ENCODE measurements at places on chromosomes 6 and 20.

DNA sequence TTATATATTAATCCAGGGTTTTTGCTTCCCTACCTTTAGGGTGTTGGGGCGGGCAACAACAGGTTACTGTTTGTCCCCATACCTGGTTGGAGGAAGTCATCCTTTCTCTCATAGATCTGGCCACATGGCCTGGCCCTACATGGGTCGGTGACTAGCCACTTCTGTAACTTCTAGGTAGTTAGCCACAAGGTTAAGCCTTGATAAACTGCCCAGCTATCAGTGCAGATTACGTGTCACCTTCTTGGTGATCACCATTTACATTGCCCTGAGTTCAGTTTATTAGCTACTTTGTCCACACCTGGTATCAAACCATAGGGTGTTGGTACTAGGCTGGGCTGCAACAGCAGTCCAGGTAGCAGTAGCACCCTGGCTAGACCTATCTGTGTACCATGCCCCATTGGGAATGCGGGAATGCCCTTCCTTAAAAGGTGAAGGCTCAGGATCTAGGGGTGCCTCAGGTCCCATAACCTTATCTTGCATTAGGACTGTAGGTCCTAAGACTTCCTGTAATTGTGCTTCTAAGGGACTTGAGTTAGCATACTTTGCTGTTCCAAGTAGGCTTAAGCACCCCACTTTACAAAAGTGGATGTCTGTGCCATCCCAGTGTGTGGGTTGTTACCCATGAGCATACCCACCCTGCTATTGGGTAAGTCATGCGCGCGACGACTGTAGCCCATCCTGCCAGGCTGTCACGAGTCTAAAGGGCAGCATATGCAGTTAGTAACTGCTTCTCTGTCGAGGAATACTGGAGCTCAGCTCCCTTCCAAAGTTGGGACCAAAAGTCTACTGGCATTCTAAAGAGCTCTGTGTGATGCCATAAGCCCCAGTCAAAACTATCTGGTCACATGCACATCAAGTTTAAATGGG, 5.2 kb downstream of the ZKSCAN3 start:
- no peak for DNase-seq

- DNase-seq, result no peak
These were observed 363.0 kb upstream of the SOX4 start for GRCh38 chr6:21230536-21230935.

DNA sequence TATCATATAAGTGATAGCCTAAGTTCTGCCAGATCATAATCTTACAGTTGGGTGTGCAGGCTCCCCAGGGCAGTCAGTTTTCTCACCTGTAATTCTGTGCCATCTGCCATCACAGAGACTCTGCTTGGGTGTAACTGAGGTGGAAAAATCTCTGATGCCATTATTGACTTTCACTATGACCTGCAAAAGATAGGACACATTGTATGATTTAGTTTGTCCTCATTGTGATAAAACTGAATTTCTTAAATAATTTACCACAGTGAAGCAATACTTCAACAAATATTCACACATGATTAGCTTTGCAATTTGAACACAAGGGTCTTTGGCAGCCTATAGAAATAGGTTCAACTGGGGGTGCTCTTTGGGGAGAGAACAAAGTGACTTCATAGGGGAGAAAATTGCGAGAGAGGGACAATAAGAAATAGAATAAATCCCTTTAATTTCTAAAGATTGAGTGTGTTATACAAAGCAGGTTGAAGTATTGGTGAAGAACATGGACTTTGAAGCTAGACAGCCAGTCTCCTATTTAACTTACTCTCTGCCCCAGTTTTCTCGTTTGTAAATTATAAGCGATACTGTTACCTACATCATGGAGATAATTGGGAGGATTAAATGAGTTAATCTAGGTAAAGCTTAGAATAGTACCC, 27.3 kb downstream of the FAM229B start:
- no peak for DNase-seq

- peak; percentile 15 for DNase-seq
These were observed 100.5 kb upstream of the SUPT3H start for GRCh38 chr6:45478240-45478639.

DNA sequence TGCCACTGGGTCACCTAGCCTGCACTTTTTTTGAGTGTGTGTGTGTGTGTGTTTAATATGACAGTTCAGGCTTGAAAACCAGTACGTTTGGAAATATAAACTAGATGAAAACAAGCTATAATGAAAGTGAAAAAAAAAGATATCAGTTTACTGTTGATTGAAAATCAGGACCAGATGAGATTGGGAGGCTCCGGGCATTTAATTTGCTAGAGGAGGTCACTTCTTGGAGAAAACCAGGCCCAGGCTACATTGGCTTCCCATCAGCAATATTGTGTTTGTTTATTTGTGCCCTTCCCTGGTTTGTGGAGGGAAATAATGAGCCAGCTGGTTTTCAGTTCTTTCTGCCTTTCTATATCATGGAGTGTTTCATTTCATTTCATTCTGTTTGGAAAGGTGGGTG, 246.6 kb upstream of the JAG1 start:
- DNase-seq, result no peak

DNA sequence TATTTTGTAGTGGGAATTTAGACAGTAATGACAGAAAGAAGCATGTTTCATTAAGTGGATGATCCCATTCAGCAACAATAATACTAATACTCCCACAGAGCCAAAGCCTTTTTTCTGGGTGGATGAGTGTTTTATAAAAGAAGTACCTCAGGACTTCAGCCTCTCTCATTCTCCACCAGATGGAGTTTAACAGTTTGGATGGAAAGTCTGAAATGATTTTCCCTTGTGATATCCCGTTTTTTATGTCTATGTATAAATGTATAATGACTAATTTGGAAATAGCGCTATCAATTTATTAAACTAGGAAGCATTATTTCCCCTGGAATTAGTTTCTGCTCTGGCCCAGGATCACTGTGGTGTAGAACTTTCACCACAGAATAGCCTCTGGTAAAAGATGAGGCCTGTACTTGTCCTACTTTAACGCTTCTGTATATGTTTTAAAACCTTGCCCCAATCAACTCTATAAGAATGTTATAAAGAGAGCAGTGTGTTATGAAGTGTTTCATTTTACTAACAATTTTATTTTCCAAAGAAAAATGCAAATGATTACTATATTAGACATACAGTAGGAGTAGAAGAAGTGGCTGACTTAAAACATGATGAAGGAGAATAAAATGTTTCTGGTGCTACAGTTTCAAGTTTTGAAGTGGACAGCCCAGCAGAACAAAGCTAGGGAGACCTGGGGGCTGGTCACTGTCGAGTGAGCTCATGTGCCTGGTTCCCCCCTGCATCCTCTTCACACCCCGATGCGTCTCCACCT, 135.6 kb downstream of the HIVEP1 start:
- no peak for DNase-seq

DNA sequence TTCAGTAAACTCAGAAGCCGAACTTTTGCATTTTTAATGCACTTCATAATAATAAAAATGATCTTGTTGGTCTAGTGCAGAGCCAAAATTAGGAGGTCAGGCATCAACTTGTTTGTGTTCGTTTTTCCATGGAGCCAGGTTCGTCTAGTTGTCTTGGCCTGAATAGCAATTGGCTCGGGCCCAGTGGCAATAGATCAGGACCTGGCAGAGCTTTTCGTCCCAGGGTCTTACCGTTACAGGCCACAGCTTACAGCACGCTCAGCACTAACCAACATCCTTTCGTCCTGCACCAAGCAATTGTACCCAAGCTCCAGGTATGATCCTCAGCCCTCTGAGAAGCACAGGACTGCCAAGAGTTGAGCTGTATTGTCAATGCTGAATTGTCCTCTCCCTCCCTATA, 240.5 kb upstream of the PLN start:
- no peak for DNase-seq

- DNase-seq, result no peak
These were observed 50.2 kb downstream of the HDAC2 start for GRCh38 chr6:113920663-113921267.

GRCh38 chr6:151054306-151054705, 185.5 kb upstream of the AKAP12 start:
- DNase-seq, result no peak

- no peak for DNase-seq
These were observed 66.4 kb downstream of the SSR1 start for GRCh38 chr6:7246401-7247178.

DNA sequence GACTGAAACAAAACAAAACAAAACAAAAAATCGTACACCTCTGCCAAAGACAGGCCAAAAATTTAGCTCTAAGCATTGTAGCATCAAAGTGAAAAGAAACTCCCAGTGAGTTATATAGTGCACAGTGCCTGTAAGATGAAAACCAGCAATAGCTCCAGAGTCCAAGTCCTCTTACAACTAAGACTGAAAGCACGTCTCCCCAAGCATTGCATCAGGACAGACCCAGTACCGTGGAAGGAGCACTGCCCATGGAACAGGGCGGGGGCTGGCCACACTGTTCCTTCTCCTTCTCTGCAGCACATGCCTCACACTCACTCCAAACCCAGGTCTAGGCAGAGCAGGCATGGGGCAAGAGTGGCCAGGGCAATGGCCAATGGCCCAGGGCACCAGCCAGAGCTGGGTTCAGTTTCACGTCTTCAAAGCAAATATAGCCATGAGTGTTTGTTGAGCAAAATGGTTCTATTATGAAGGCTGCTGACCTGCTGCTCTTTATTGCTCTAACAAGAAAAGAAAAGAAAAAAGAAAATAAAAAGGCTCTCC, 72.2 kb upstream of the PBOV1 start:
- DNase-seq, result no peak

DNA sequence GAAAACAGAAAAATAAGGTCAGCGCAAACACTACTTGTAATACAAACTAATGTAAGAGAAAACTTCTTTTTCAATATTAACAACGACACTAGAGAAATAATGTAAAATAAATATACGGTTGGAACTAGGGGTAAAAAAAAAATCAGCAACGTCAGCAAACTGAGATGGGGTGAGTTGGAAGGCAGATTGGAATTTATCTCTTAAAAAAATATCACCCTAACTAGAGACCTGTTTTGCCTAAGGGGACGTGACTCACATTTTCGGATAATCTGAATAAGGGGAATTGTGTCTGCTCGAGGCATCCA, 705 bp upstream of the UTRN start:
- no peak for DNase-seq

DNA sequence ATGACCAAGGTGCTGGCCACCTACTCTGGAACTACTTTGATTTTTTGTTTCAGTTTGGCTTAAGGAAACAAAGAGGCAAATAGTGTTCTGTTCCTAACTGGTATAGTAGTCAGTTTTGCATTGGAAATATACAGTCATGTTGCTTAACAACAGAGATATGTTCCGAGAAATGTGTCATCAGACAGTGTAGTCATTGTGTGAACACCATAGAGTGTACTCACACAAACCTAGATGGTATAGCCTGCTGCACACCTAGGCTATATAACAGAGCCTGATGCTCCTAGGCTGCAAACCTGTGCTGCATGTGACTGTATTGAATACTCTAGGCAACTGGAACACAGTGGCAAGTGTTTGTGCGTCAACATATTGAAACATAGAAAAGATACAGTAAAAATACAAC, 80.4 kb downstream of the ARID1B start:
- DNase-seq, result no peak

DNA sequence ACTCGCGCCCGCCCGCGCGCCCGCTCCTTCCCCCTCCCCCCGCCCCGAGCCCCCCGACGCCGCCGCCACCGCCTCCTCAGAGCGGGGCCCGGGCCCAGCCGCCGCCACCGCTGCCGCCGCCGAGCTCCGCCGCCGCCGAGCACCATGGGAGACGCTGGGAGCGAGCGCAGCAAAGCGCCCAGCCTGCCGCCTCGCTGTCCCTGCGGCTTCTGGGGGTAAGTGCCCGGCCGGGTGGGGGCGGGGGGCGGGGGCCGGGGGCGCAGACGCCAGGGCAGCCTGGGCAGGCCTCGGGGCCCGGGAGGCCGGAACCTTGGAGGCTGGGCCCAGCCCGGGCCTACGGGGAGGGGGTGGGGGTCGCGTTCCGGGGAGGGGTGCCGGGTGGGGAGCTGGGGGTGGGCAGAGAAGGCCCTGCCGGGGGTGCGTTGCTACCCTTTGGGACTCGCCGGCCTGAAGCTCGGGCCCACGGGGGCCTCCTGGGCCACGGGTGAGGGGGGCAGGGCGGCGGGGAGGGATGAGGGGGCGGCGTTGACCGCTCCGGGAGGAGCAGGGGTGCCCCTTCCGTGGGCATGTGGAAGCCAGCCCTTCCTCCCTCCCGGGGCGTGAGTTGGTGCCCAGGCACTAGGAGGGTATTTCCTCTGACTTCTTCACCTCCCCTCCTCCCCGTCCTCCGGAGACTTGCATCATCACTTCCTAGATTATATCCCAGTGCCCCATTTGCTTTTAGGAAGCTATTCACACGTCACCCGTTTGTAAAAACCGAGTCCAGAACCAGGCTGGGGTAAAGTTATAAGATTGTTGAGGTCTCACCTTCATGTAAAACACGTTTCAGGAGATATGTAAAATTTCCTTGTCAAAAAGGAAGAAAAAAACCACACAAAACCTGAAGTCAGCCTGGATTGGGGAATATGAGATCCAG, 533 bp downstream of the ZFAND3 start:
- DNase-seq, result peak; percentile 68

DNA sequence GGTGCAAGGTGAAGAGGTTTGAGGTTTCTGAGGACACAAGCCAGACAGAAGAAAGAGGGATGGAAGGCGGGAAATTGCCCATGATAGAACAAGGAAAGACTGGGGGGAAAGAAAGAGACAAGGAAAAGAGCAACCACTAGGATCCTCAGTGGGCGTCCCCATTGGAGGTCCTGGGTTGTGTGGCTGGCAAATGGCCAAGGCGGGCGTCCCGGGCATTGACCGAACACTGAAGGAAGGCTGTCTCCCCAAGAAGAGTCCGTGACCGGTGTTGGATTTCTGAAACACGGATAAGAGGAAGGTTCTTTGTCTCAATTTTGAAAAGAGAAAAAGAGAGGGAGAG, 746.6 kb upstream of the ADGRB3 start:
- no peak for DNase-seq

GRCh38 chr6:158485431-158485830, 74.5 kb upstream of the TMEM181 start:
- DNase-seq, result no peak

DNA sequence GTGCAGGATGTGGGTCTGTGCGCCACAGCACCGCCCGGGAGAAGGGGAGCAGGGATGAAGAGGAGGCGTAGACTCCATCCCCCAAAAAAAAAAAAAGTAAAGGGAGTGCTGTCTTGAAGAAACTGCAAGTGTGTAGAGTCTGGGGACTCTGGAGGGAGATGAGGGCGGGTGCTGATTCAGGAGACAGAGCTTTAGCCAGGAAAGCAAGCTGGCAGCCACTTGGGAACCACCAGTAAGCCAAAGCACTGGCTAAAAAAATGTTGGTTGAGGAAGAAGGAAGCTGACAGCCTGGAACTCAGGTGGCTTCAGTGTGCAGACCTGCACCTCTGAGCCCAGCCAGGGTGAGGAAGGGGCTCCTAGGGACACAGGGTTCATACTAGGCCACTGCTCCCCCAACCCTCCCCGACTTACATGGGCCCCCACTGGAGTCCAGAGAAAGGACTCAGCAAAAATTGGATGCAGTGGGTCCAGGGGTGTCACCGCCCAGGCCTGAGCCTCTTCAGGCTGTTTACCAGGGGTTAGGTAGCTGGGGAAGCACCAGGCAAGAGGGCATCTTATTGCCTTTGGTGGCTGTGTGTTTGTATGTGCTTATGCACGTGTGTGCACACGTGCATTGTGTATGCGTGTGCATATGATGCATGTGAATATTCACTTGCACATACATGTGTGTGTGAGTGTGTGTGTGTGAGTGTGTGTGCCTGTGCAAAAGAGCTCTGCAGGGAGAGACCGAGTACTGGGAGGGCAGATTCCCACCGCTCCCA, 153.5 kb upstream of the MLN start:
- no peak for DNase-seq
